ENCODE measurements at places on chromosomes 6 and 20. TPM values are rescaled to one million over a fixed set of nuclear protein-coding genes. Genes with fewer than 3 reads are reported as not detected.

The PHACTR3 gene
- not detected for total RNA-seq

DNA sequence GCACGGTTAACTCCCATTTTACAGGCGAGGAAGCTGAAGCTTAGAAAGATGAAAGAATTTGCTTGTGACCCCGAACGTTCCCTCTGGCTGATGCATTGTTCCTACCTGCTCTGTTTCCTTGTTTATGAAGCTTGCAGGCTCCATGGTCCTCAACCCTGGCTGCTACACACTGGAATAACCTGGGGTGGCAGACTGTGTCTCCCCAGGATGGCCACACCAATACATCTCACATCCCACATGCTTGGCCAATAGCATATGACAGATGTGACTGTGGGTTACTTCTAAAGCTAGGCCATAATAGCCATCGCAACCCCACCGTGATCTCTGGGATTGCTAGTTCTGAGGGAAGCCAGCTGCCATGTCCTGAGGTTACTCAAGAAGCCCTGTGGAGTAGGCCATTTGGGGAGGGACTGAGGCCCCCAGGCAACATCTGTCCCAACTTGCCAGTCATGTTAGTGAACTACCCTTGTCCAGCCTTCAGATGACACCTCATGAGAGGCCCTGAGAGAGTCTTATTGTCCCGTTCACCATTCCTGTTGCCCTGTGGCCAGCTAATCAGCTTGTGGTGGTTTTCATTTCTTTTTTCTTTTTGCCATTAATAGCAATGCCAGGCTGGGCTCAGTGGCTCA is 6.7 kb upstream of the FAM110A start:
- no peaks in the 10 kb centered on the region for H3K36me3 ChIP-seq
- no peak overlapping the region for H3K27ac ChIP-seq
- peaks cover 12% of the 10 kb centered on the region for H3K4me1 ChIP-seq
- no peak overlapping the region for H3K4me3 ChIP-seq
- DNase-seq, result no peak

DNA sequence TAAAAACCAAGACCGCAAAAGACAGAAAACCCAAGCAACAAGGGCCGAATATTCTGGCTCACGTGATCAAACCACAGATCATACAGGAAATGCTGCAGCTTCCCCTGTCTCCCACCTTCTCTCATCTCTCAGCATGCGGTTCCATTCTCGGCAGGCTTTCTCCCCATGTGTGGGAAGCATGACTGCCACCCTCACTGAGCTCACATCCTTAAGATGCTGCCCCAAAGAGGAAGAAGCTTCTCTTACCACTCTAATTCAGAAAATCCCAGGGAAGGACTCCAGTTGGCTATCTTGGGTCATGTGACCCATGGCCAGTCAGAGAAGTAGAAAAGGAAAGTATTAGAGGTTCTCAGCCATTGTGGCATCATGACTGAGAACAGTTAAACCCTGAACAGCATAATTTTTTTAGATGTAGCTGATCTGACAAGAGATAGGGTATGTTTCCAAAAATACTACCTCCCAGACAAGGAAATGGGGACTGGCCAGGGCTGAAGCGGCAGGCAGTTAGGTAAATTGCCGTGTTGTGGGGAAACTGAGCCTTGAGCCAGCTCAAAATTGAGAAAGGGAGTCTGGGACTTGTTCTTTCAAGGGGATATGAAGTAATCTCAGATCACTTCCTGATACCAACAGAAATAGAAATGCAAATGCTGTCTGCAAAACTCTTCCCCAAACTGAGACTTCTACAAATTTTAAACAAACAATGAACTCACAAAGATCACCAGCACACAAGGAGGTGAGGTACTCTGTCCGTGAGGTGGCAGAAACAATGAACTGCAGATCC is 37.1 kb upstream of the GRM4 start:
- peak overlapping the region; percentile 24 for H3K27ac ChIP-seq
- DNase-seq, result peak; percentile 72
- peak overlapping the region; percentile 80 for H3K4me3 ChIP-seq
- no peaks in the 10 kb centered on the region for H3K36me3 ChIP-seq

GRCh38 chr20:699811-700338 is 24.3 kb upstream of the SCRT2 start:
- peaks cover 6% of the 10 kb centered on the region for H3K27me3 ChIP-seq
- no peak overlapping the region for H3K27ac ChIP-seq
- H3K4me3 ChIP-seq, result no peak overlapping the region
- no peaks in the 10 kb centered on the region for H3K36me3 ChIP-seq
- no peaks in the 10 kb centered on the region for H3K4me1 ChIP-seq

The OTOR gene
- not detected for total RNA-seq

The DBNDD2 gene
- total RNA-seq, result 6.1 TPM

- no peaks in the 10 kb centered on the region for H3K4me1 ChIP-seq
- DNase-seq, result no peak
- peaks cover 6% of the 10 kb centered on the region for H3K27me3 ChIP-seq
- H3K36me3 ChIP-seq, result no peaks in the 10 kb centered on the region
- no peak overlapping the region for H3K4me3 ChIP-seq
- H3K27ac ChIP-seq, result no peak overlapping the region
These were observed 287.3 kb upstream of the PLN start for GRCh38 chr6:118260833-118261232.

The GPRC6A gene
- total RNA-seq, result not detected

The PTK7 gene
- total RNA-seq, result 4.1 TPM

The SUMO4 gene
- total RNA-seq, result 23.2 TPM

The GCNT2 gene
- total RNA-seq, result 2.4 TPM

The MCHR2 gene
- total RNA-seq, result not detected

GRCh38 chr20:51062065-51062464 is 39.2 kb upstream of the KCNG1 start:
- H3K4me3 ChIP-seq, result peak overlapping the region; percentile 53
- peak; percentile 68 for DNase-seq
- peaks cover 16% of the 10 kb centered on the region for H3K4me1 ChIP-seq
- H3K27me3 ChIP-seq, result peaks cover 38% of the 10 kb centered on the region
- H3K36me3 ChIP-seq, result peaks cover 4% of the 10 kb centered on the region

GRCh38 chr6:44425951-44426350 is 38.4 kb downstream of the CDC5L start:
- no peak overlapping the region for H3K4me3 ChIP-seq
- peaks cover 23% of the 10 kb centered on the region for H3K36me3 ChIP-seq
- DNase-seq, result no peak
- H3K27ac ChIP-seq, result no peak overlapping the region
- no peaks in the 10 kb centered on the region for H3K4me1 ChIP-seq

DNA sequence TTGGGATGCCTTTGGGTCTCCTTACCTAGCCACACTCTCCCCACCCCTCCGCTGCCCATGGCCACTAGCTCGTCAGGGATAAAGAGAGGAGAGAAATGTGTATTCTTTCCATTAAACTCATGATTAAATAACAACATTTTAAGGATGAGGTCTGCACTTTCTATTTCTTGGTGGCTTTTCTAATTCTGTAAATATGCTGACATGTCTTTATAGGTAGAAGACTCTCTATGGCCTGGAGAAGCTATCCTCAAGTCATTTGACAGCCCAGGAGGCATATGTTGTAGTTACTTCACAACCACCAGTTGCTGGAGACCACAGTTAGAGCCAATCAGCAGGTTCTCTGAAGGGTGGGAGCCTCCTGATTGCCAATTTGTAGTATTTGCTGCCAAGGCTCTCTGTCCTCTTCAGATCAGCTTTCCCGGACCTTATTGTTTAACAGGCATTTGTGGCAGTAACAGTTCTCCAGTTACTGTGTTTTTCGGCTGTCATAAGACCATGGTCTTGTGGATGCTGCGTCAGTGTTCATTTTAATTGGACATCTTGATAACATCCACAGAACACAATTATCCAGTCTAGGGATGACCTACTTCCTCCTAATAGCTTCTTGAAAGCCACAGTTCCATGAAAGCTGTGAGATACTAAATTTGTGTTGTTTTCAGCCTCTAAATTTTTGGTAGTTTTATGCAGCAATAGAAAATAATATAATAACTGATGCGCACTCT is 205.0 kb upstream of the KCNQ5 start:
- H3K36me3 ChIP-seq, result no peaks in the 10 kb centered on the region
- H3K27ac ChIP-seq, result no peak overlapping the region
- H3K4me1 ChIP-seq, result no peaks in the 10 kb centered on the region
- DNase-seq, result no peak

DNA sequence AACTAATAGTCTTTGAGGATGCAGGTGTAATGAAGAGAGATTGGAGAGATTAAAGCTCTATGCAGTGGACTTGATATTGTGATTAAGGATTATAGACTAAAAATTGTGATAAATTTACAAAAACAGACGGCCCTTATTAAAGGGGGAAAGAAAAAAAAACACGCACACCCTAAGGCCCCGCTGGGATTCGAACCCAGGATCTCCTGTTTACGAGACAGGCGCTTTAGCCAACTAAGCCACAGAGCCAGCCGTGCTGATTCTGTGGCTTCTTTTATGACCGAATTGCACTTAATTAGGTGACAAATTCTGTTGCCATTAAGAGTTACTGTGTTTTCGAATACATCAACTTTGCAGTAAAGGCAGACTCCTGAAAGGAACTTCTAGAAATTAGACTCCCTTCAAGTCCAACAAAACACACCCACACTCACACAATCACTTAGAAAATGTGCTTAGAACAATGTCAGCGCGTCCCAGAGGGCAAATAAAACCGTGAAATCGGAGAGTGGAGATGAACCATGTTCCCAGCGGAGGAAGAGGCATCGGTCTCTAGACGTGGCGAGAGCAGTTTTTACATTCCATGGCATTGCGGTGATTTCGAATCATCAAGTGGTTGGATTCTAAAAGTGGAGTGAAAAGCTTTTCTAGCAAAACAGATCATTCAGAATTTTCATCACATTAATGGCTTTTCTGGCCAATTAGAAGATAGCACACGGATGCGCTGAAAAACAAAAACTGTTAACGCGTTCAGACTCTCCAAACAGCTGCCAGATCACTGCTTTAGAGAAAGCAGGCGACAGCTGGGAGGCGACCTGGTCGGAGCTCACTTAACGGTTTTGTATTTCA is 122.6 kb downstream of the GPX5 start:
- H3K27me3 ChIP-seq, result peaks cover 29% of the 10 kb centered on the region
- no peak for DNase-seq
- no peaks in the 10 kb centered on the region for H3K36me3 ChIP-seq
- no peak overlapping the region for H3K27ac ChIP-seq
- peak overlapping the region; percentile 83 for H3K4me3 ChIP-seq

The JAG1 gene
- total RNA-seq, result 0.28 TPM

The SMLR1 gene
- not detected for total RNA-seq

The IL20RA gene
- not detected for total RNA-seq

The CDH4 gene
- not detected for total RNA-seq

DNA sequence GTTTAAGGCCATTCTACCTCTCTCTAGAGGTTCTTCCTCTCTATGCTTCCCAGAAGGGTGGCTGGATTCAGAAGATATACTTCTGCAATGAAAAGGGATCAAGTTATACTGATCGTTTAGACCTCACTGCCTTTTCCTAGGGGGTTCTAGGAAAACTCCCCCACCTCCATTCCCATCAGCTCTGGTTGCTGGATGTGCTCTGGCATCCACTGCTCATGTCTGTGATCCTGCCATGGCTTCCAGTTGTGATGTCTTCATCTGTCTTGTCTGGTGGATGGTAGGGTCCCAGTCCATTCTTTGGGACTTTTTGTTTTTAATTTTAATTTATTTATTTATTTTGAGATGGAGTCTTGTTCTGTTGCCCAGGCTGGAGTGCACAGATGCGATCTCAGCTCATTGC is 118.4 kb downstream of the BTBD3 start:
- H3K27ac ChIP-seq, result no peak overlapping the region
- no peak for DNase-seq
- H3K4me1 ChIP-seq, result peaks cover 3% of the 10 kb centered on the region
- H3K36me3 ChIP-seq, result no peaks in the 10 kb centered on the region
- no peaks in the 10 kb centered on the region for H3K27me3 ChIP-seq

GRCh38 chr6:45467853-45468252 is 90.1 kb upstream of the SUPT3H start:
- DNase-seq, result no peak
- H3K27ac ChIP-seq, result no peak overlapping the region
- peaks cover 5% of the 10 kb centered on the region for H3K27me3 ChIP-seq
- H3K4me1 ChIP-seq, result peaks cover 22% of the 10 kb centered on the region
- no peak overlapping the region for H3K4me3 ChIP-seq

DNA sequence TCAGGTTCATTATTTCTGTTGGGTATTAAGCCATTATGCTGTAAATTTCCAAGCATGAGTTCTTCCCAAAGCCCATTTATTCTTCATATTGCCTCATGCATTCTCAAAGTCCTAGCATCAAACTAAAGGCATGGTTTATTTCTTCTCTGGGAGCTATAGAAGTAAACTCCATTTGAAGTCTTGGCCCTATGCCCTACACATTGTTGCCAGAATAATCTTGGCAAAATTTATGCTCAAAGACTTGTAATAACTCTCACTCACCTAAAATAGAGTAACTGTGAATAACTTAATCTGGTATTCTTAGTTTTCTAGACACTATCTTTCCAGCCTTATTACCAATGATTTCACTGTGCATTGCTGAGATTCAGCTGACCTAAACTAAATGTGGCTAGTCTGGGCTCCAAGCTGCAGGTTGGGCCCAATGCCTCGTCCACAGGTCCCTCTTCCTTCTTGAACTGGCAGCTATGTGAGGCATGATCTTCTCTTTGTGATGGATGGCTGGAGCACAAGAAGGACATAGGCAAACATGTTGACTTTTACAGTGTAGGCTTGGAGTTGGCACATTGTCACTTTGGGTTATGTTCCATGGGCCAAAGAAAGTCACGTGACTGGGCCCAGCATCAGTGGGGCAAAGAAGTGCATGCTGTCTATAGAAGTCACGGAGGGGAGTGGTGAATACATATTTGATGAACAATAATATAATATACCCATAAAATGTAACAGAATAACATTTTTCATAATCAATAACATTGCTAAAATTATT is 39.1 kb upstream of the ANKEF1 start:
- H3K4me1 ChIP-seq, result no peaks in the 10 kb centered on the region
- H3K4me3 ChIP-seq, result no peak overlapping the region
- DNase-seq, result no peak
- no peak overlapping the region for H3K27ac ChIP-seq
- no peaks in the 10 kb centered on the region for H3K27me3 ChIP-seq
- no peaks in the 10 kb centered on the region for H3K36me3 ChIP-seq
